ENCODE measurements at places on chromosomes 12 and 14. TPM values are rescaled to one million over a fixed set of nuclear protein-coding genes. Genes with fewer than 3 reads are reported as not detected.

The NAA30 gene
- 30.3 TPM for polyA plus RNA-seq

DNA sequence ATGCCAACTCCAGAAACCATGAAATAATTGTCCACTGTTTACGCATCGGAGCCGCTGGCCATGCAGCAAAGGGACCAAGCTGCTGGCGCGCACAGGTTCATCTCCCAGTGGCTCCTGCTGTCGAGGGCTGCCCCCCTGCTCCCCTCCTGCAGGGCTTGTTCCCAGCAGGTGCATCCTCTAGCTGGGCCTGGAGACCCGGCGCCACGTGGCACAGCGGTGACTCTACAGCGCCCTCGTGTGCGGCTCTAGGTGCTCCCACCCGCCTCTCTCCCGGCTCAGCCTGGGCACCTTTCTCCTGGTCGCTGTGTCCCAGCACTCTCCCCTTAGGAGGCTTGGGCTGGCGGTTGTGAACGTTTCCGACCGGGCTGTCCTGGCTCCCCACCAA is 37.5 kb upstream of the INF2 start:
- DNase-seq, result no peak

The OTOGL gene
- 0.40 TPM for polyA plus RNA-seq

GRCh38 chr14:40601063-40601462 is 1005.6 kb upstream of the LRFN5 start:
- DNase-seq, result no peak

The GLS2 gene
- 2.6 TPM for polyA plus RNA-seq

The DBX2 gene
- 0.17 TPM for polyA plus RNA-seq

The FBRSL1 gene
- polyA plus RNA-seq, result 104 TPM

The AQP2 gene
- 112 TPM for polyA plus RNA-seq

DNA sequence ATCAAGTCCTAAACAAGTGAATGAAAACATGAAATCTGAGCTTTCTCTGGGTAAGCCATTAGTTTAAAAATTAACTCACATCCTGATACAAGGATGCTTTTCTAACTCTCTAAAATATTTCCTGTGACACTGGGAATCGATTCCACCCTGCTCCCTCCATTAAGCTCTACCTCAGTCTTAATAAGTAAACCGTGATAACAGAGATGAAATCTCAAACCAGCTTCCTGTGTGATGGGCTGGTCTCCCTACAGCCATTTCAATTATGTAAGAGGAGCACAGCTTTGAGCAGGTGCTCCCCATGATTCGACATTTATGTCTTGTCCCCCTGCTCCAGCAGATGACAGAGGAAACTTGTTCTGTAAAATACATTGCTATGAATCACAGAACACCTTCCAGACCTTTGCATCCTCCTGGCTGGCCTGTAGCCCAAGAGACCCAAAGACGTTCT is 59.0 kb downstream of the GAS2L3 start:
- no peak for DNase-seq

The CNTN1 gene
- polyA plus RNA-seq, result 34.8 TPM

- DNase-seq, result no peak
Measured at GRCh38 chr12:89382328-89382727, 30.0 kb upstream of the DUSP6 start.

DNA sequence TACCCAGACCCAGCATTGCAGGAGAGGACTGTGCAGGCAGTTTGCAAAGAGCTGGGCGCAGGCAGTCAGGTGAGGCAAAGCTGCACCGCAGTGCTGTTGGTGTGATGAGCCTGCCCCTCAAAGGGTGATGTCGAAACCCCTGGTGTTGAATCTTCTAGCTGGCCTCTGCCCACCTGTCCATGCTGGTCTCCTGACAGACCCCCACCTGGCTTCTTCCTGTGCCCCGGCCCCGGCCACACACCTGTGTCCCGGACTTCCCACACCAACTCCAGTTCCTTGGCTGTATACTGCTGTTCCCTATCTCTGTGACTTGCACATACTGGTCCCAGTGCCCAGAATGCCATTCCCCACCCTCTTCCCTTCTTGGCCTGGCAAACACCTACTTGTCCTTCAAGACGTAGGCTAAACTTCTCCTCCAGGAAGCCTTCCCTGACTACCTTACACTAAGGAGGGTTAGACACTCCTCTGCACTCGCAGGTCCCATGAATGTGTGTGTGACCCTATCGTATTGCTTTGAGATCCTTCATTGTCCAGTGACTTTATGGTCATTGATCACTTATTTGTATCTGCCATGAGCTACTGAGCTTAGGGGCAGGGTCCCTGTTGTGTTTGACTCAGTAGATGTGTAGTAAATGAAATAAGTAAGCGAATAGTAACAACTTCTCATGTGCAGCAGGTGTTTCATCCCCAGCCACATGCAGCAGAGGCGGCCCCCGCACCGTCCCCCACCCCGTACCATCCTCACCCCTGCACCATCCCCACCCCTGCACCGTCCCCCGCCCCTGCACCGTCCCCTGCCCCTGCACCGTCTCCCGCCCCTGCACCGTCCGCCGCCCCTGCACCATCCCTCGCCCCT is 37.4 kb downstream of the ESRRB start:
- no peak for DNase-seq

The NTS gene
- 10.8 TPM for polyA plus RNA-seq

DNA sequence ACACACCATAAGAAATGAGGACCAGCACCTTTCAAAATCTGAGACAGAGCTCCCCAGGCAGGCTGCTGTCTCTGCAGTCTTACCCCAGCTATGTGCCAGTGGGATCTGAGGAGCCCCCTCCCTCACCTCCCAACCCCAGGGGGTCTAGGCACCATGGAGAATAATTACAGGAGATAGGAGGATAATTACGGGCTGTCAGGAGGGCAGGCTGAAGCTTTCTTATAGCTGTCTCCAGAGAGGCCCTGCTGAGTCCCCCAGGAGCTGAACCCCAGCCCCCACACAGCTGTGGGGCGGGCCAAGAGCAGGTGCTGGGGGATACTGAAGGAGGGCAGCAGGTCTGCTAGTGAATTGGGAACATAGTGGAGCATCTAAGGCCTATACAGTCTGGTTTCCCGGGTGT is 6.8 kb downstream of the CPNE6 start:
- DNase-seq, result no peak

DNA sequence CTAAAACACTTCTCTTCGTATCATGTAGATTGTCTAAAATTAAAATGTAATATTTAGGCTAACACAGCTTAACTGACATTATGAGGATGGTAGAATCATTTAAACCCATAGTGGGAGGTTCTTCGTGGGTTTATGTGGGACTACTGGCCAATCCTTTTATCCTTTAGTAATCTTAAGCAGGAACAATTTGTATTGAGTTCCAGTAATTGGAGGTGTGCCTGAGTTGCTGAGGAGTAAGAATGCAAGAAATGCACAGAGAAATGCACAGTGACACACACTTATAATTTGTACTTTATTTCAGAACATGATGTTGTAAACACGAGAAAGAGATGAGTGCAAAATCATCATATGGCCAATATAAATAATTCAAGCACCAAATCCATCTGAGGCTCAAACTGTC is 22.3 kb downstream of the OTOGL start:
- no peak for DNase-seq

DNA sequence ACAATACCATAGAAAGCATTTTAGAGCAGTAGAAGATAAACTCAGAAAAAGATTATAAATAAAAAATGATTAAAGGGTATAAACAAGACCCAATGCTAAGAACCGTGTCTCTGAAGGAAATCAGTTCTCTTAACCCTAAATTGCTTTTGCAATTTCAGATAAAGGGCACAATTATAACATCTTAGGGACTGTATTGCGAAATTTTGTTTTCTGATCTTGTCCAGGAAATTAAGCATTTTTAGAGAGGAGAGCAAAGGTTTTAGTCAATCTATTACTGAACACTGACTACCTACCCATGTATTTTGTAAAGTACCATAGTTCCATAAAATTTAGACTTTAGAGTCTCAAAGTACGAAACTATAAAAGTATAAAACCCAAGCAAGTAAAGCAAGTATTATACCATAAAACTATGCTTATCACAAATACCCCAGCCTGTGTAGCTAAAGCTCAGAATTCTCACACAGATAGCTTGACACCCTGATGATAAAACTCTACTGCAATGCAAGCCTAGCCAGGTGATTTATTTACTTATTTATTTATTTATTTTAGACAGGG is 6.8 kb upstream of the CHPT1 start:
- DNase-seq, result no peak

The FOXG1 gene
- polyA plus RNA-seq, result 0.10 TPM

GRCh38 chr12:49588721-49589516 is 16.5 kb downstream of the FAM186B start:
- no peak for DNase-seq

The PPHLN1 gene
- 58.9 TPM for polyA plus RNA-seq

- DNase-seq, result no peak
Measured at GRCh38 chr12:28539691-28540323, 349.6 kb downstream of the CCDC91 start.

DNA sequence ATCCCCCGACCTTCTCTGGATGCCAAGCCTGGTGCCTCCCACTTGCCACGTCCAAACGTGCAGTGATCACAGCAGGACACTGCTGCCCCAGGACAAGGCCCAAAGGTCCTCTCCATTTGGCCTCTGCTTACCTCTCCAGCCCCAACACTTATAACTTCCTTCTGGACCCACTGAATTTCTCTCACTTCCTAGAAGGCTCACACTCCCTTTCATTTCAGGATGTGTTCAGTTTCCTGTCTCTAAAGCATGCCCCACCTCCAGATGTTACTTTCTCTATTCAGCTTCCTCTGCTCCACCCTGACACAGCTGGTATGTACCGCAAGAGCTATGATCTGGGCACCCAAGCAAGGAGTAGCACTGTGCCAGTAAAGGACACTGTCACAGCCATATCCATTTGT is 33.0 kb downstream of the CDKL1 start:
- no peak for DNase-seq

DNA sequence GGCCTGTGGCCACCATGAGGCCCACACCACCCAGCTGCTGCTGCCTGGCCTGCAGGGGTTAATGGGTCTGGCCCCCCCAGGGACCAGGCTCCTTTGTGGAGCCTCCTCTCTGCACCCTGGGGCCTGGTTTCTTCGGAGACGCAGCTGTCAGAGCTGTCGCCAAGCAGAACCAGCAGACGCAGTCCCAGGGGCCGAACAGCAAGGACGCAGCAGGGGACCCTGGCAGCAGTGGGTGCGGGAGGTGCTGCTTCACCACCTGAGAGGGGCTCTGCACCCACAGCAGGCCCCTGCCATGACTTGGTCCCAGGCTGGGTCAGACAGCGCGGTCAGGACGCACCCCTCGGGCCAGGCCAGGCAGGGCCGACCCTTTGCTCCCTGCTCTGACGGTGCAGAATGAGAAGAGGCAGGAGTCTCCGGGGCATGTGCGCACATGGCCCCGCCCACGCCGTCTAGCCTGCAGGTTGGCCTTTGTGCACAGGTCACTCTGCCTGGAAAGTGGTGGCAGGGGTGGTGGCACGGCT is 30.5 kb downstream of the JAG2 start:
- DNase-seq, result no peak

The CIT gene
- polyA plus RNA-seq, result 21.2 TPM
